Placental pericyte (primary cell): ENCODE measurements at places on chromosomes 7 and 10. TPM values are rescaled to one million over a fixed set of nuclear protein-coding genes. Genes with fewer than 3 reads are reported as not detected.

WDFY4 gene
- under 0.01 TPM in 1 of 2 replicates, not detected in the other for total RNA-seq

ENTPD7 gene
- total RNA-seq: 43.1 and 75.7 TPM in 2 replicates

HOXA7 gene
- total RNA-seq: 0.44 and 1.0 TPM in 2 replicates

CHAT gene
- total RNA-seq: not detected in 2 replicates

AGR3 gene
- not detected in 2 replicates for total RNA-seq
